Pancreas (tissue), 10 donors: ENCODE measurements at places on chromosomes 6 and 20.
A peak's percentile ranks its signal among the peaks of the same experiment; 100 is the strongest.

DNA sequence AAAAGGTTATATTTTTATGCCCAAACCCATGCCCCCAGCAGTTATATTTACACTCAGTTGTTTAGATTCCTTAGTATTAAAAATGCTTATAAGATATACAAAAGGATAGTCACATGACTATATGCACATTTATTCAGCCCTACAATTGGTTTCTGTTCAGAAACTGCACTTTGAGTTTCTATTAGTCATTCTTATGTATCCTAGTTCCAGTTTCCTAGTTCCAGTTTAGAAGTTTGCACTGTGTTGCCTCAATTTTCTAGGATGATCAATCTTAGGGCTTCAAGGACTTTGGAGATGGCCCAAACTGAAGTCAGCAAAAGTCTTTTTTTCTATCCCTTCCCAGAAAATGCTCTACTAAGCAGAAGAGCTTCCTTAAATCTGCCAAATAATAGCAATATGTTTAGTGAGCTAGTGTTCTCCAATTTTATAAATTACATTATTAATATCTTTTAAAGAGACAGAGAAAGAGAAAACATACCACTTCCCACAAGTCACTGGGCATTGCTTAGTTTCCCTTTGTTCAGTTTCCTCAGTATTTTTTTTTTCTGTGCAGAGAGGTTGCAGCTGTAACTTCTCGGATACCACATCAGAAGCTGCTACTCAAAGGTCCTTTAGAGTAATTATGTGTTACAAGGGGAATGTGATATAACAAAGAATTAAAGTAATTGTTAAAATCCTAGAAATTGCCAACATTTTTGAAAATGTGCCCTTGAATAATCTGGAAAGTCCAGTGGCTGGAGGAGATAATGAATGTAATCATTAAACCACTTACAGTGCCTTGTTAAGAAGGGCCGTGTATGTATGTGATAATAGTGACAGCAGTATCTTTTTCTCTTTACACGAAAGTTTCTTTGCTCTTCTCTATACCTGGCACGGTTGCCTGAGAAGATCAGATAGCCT is 138.8 kb downstream of the KHDRBS2 start:
- no peak overlapping the region for H3K4me3 ChIP-seq
- no peak overlapping the region for H3K27ac ChIP-seq
- no peak for DNase-seq
- H3K27me3 ChIP-seq: no peaks in the 10 kb centered on the region

GRCh38 chr6:29826271-29826670 is 1.4 kb upstream of the HLA-G start:
- no peak overlapping the region for H3K4me3 ChIP-seq
- H3K27me3 ChIP-seq: peaks cover 4% of the 10 kb centered on the region
- no peak for DNase-seq
- H3K4me1 ChIP-seq: no peaks in the 10 kb centered on the region

DNA sequence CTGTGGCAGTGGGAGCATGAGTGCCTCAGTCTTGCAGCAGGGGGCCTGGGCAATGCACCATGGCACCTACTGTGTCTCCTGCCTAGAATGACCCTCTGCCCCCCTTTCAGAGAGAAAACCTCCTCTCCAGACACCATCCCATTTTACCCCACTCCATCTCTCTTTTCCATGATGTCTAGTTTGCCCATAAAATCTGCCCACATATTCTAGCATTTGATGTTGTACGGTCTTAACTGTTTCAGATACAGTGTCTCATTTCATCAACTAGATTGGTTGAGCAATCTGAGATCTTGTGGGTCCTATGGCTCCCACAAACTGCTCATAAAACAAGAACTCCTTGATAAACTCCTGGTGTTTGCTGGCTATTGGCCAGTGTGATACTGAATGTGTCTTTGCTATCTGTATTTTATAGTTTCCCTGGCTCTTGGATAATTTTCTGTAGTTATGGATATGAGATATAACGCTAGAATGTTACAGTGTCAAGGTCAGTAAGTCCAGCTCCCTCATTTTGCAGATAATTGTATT is 8.1 kb downstream of the PNPLA1 start:
- H3K4me1 ChIP-seq: no peaks in the 10 kb centered on the region
- no peaks in the 10 kb centered on the region for H3K36me3 ChIP-seq
- no peaks in the 10 kb centered on the region for H3K27me3 ChIP-seq
- no peak overlapping the region for H3K4me3 ChIP-seq

GRCh38 chr6:110044096-110044495 is 66.0 kb downstream of the GPR6 start:
- no peaks in the 10 kb centered on the region for H3K27me3 ChIP-seq
- H3K4me1 ChIP-seq: no peaks in the 10 kb centered on the region
- H3K36me3 ChIP-seq: no peaks in the 10 kb centered on the region
- H3K27ac ChIP-seq: no peak overlapping the region
- DNase-seq: no peak

GRCh38 chr6:35092362-35093117 is 48.6 kb downstream of the TCP11 start:
- H3K27ac ChIP-seq: no peak overlapping the region
- H3K4me3 ChIP-seq: no peak overlapping the region
- no peaks in the 10 kb centered on the region for H3K4me1 ChIP-seq
- no peaks in the 10 kb centered on the region for H3K36me3 ChIP-seq

GRCh38 chr6:41372832-41373626 is 37.6 kb downstream of the NCR2 start:
- DNase-seq: peak; percentile 61
- H3K36me3 ChIP-seq: no peaks in the 10 kb centered on the region
- peaks cover 19% of the 10 kb centered on the region for H3K4me1 ChIP-seq
- H3K4me3 ChIP-seq: peak overlapping the region; percentile 39
- peaks cover 32% of the 10 kb centered on the region for H3K27me3 ChIP-seq

- no peaks in the 10 kb centered on the region for H3K27me3 ChIP-seq
- peak; percentile 81 for DNase-seq
- H3K4me1 ChIP-seq: no peaks in the 10 kb centered on the region
- peak overlapping the region; percentile 62 for H3K4me3 ChIP-seq
- H3K36me3 ChIP-seq: no peaks in the 10 kb centered on the region
- H3K27ac ChIP-seq: peak overlapping the region; percentile 84
Measured at GRCh38 chr6:166627875-166628801, 1.1 kb upstream of the RPS6KA2 start.

DNA sequence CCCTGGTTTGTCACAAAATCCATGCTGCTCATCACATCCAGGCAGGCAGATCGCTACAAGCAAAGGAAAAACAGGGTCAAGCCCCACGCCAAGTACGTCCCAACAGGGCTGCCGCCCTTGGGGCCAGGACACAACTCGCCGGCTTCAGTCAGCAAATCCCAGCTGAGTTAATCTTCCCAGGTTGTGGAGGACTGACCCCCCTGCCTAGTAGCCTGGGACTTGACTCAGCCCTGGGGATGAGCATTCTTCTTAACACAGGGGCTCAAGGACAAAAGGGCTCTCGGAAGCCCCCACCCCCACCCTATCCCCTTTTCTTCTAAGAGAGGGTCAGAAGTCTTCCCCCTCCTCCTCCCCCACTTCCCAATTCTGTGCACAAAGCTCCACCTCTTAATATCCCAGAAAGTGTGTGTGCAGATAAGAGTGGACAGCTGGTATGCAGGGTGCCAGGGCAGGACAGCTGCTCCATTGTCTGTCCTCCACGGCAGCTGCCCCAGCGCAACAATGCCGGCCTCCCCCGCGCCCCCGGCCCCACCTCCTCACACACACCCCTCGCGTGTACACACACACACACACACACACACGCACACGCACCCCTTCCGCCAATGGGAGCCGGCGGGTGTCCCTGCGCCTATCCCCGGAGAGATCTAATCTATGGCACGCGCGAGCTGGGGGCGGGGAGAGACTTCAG is 4.5 kb downstream of the DLL1 start:
- no peak for DNase-seq
- H3K27ac ChIP-seq: no peak overlapping the region
- no peak overlapping the region for H3K4me3 ChIP-seq
- no peaks in the 10 kb centered on the region for H3K36me3 ChIP-seq

GRCh38 chr6:25165800-25166199 is 113.4 kb upstream of the CARMIL1 start:
- peaks cover 6% of the 10 kb centered on the region for H3K4me1 ChIP-seq
- H3K4me3 ChIP-seq: no peak overlapping the region
- H3K27ac ChIP-seq: no peak overlapping the region
- H3K36me3 ChIP-seq: no peaks in the 10 kb centered on the region
- no peaks in the 10 kb centered on the region for H3K27me3 ChIP-seq

GRCh38 chr20:30922129-30922528 is 335.3 kb upstream of the DEFB115 start:
- H3K4me1 ChIP-seq: no peaks in the 10 kb centered on the region
- no peak overlapping the region for H3K27ac ChIP-seq
- H3K4me3 ChIP-seq: no peak overlapping the region
- H3K27me3 ChIP-seq: no peaks in the 10 kb centered on the region
- H3K36me3 ChIP-seq: no peaks in the 10 kb centered on the region

GRCh38 chr20:46027245-46027853 is 1.7 kb upstream of the SLC12A5 start:
- H3K27me3 ChIP-seq: no peaks in the 10 kb centered on the region
- H3K27ac ChIP-seq: no peak overlapping the region
- no peaks in the 10 kb centered on the region for H3K36me3 ChIP-seq

- H3K36me3 ChIP-seq: no peaks in the 10 kb centered on the region
- no peaks in the 10 kb centered on the region for H3K27me3 ChIP-seq
- no peak overlapping the region for H3K4me3 ChIP-seq
- H3K27ac ChIP-seq: no peak overlapping the region
Measured at GRCh38 chr6:158892266-158892665, 73.1 kb upstream of the EZR start.

DNA sequence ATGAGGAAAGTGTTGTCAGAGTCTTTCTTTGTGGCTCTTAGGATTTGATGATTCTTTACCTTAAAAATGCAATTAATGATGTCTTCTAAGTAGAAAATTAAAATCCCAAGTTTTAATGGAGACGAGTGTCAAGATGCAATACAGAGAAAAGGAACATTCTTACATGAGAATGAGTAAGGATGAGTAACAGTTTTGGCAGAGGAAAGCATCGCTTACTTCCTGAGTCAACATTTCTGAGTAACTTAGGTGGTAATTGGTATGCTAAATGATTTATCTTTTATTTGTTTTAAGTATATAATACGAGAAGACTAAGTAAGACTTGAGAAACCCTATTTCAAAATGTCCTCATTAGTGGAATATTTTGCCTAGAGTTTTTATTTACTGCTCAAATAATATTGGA is 101.3 kb downstream of the RTN4IP1 start:
- H3K27ac ChIP-seq: no peak overlapping the region
- peaks cover 3% of the 10 kb centered on the region for H3K4me1 ChIP-seq

DNA sequence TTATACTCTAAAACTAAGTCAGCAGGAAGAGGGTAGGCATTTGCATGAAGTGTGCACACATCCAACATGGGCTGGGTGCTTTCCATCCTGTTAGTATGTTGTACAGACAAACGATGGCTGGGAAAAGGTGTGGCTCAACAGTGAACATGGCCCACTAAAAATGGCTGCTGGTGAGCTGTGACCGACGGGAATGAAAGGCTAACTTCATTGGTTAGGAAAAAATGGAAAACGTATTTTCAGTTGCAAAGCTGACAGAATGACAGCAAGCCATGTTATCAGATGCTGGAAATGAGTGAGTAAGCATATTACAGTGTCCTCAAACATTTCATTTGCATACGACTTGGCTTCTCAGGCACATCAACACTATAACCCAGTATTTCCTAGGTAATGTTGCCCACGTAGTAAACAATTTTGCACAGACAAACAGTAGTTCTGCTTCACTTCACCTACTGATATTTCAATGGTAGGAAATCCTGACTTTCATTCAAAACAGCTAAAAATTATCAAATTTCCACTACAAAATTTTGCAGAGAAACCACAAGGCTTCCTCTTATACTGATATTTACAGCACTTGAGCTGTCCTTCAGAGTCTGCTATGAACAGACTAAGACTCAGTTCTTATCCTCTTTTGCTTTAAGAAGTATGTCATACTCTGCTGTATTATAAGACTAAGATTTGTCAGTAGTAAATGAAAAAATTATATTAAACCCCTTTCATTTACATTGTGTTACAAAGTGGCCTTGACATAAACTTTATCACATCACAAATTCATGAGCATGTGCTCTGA is 98.9 kb downstream of the IRF4 start:
- H3K27me3 ChIP-seq: no peaks in the 10 kb centered on the region
- H3K4me3 ChIP-seq: no peak overlapping the region
- no peaks in the 10 kb centered on the region for H3K36me3 ChIP-seq
- H3K4me1 ChIP-seq: no peaks in the 10 kb centered on the region
- DNase-seq: no peak

DNA sequence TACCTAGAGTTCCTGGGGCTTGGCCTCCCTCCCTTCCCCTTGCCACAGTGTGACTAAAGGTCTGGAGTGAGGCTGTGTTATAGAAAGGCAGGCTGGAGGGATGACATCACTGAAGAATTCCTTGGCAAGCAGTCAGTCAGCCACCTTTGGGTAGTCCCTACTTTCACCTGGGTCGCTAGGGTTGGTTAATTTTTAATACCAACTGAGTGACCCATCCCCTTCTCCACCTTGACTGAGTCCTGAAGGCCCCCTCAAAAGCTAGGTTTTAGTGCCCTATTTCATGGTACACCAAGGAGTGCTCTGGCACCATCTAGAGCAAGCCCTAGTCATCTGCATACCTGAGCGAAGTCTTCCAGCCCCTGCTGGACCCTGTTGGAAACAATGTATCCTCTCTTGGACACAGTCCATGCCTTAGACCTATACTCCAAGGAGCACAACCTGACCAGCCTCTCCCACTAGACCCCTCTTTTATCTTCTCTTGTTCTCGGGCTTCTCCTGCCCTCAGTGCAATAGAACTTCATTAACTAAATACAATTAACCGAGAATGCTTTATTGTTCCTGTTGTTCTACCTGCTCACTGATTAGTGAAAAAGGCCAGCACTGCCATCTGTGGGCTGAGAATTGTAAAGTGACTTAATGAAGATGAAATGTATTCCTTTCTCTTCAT is 44.6 kb downstream of the RIN2 start:
- no peak for DNase-seq
- H3K27me3 ChIP-seq: no peaks in the 10 kb centered on the region
- no peak overlapping the region for H3K4me3 ChIP-seq
